ENCODE measurements at places on chromosomes 13 and 19.

- no peak for DNase-seq
Observed at GRCh38 chr19:55223291-55224037, 5.1 kb downstream of the TMEM86B start.

GRCh38 chr13:48221686-48222187 lies 11.3 kb upstream of the ITM2B start:
- DNase-seq: no peak

DNA sequence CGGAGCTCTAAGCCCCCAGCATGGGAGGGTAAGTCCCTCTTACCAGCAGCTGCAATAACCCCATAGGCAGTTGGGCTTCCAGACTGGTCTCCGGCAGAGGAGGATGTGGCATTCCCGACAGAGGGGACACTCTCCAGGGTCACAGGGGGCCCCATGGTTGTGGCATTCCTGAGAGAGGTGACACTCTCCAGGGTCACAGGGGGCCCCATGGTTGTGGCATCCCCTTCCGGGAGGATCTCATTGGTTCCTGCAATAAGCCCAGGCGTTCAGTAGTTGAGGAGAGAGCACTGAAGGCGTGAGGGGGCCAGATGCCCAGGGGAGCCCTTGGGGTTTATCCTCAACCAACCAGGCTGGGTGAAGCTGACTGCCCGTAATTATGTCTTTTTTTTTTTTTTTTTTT lies 5.4 kb downstream of the CD320 start:
- no peak for DNase-seq

DNA sequence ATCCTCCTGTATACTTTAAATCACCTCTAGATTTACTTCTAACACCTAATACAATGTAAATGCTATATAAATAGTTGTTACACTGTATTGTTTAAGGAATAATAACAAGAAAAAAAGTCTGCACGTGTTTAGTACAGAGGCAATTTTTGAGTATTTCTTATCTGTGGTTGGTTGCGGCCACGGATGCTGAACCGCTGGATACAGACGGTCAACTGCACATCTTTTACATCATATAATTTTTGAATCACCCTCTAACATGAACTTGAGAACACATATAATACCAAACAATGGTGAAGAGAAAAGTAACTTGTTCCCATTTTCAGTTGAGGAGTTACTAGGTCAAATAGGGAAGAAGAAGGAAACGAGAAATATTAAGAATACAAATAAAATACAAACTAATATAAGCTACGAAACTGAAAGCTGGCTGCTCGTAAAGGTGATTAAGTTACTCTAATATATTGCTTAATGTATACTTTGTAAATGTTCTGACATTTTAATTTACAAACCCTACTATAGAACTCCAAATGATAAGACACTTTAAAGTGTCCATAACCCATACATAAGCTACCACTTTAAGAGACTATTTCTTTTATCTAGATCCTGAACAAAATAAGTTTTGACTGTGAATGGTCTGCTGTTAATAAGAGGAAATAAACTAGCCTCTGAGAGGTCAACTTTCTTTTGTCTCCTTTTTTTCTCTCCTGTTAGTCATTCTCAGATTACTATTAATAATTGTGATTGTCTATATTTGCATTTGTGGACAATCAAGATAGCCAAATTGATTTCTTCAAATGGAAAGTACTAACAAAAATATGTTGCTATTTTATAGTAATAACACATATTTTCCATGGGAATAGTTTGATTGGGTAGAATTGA lies 457.4 kb downstream of the DIAPH3 start:
- no peak for DNase-seq

DNA sequence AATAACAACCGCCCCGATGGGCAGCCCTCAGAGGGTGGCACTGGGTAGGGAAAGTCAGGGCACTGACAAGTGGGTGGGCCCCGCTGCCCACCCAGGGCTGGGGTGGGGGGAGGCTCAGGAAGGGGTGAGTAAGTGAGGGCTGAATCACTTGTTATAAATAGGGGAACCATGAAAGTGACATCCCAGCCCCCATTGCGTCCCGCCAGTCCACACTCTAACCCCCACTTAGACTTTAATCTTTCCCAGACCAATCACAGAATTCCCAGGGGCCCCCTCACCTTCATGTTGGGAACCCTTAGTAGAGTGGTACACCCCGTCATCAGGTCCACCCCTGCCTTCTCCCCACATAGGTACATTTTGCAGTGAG lies 37.0 kb upstream of the NANOS3 start:
- DNase-seq: no peak

Measured in amniotic epithelial cell (primary cell).